Stimulated activated CD8-positive, alpha-beta memory T cell treated with anti-CD3 and anti-CD28 coated beads, Interleukin-7, amount 100 ng/mL, for 1 hour (primary cell): ENCODE measurements at places on chromosomes 5 and 9.

- DNase-seq = no peak
Measured at GRCh38 chr5:88845081-88845697, 37.8 kb downstream of the MEF2C start.

DNA sequence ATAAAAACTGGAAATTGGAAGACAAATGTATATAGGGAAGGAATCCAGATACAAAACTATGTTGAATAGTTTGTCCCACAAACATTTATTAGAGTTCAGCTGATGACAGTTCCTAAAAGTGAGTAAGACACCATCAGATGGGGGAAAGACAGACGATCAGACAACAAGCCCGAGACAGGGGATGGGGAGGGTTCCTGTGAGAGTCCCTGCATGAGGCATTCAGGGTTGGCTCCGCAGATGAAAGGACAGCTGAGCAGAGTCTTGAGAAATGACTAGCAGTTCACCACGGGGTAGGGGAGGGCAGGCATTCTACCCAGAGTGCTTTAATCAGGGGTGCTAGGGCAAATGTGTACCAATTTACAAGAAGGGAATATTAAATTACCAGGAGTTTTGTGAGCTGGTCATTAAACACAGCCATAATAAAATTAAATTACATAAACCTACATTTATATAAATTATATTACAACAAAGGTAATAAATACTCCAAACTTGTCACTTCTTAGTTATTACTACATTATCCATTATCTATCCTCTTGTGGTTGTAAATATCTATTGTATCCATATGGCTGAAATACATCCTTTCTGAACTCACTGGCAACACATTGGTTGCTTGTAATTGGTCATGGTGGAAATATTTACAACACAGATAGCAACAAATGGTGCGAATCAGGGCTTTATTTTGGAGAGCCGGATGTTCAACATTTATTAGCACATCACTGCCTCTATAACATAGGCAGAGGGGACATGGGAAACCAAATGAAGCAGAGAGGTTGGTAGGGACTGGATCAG is 27.8 kb downstream of the TNFSF15 start:
- DNase-seq = no peak

DNA sequence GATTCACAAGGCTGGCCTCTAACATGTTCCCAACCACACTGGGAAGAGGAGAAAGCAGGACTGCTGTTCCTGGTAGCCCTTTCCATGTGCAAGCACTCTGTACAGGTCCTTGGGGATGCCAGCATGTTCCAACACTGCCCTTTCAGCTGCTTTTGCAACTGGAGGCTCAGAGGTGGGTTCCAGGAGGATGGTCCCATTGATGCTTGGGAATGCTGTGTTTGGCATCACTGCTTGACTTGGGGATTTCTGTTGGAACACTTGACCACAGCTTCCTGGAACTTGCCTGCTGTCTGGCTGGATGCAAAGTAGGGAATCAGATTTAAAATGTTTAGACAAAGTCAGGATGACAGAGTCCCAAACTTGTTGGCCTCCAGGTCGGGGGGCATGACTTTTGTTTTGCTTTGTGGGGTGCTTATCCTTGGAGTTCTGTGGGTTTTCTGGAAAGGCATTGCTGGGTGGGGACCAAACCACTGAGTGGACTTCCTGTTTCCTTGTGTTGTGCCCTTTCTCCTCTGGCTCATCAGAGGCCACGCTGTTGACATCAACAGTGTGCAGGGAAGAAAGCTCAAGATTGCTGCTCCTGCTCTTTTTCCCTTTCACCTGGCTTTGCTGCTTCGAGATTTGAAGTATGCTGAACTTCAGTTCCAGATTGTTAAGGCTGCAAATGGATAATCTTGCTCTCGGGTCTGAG is 148.5 kb upstream of the RPS23 start:
- no peak for DNase-seq

- no peak for DNase-seq
Measured at GRCh38 chr9:129595311-129595741, 25.6 kb downstream of the C9orf50 start.

DNA sequence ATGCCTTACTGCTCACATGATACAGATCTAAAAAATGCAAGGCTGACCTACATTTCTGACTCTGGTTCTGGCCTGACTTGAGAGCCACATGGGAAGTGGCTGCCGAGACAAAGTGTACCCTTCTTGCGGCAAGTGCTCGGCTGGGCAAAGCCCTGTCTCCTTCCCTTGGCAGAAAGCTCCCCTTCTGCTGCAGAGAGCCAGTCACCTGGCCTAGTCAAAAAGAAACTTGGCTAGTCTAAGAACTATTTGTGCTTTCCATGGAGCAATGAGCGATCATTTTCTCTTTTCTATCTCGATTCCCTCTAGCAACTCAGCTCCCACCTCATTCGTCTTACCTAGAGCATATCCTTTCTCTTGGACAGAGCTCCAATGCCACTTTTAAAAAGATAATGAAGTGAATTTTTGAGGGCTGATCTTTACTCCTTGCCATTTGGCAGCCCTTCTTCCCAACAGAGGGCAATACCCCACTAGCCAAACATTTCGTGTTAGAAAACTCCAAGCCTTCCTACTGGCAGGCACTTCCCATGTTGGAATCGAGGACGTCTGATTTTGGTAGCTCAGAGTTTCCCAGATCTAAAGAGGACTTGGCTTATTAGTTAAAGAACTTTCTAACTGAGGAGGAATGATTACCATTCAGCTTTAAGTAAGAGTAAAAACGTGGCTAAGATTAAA is 108.1 kb upstream of the PRRC1 start:
- DNase-seq = no peak

DNA sequence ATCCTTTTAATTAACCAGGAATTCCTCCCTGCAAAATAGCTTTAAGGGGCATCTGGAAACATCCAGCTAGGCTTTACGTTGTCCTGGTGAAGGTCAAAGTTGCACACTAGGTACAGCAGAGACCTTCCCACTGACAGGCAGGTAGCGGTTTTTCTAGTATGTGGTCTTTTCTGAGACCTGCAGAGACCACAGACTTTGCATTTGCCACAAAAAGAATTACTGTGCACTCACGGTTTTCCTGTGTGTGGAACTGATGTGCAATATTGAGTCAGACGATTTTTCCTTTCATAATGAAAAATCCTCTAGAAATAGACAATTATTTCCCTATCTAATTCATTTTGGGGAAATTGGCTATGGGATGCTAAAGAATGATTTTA is 417.0 kb upstream of the ADAMTSL1 start:
- DNase-seq = no peak

DNA sequence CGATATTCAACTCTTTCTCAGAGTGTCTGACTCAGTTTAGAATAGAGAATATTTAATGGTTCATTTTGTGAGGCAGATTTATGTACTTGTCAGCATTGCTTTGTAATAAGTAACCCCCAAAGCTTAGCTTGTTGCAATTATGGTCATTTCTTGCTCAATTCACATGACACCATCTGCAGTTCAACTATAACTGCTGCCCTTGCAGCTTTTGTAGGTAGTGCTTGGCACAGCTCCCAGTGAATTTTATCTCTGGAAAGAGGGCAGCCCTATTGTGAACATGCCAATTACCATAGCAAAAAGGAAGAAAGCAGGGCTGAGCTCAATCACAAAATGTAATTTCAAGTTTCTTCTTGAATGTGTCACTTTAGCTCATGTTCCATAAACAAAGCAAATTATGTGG is 1587.7 kb upstream of the ACO1 start:
- DNase-seq = no peak
